ENCODE measurements at places on chromosomes 3 and 15. TPM values are rescaled to one million over a fixed set of nuclear protein-coding genes. Genes with fewer than 3 reads are reported as not detected.

Gene CLDN11
- total RNA-seq = 0.38 TPM

Gene MRAS
- 0.19 TPM for total RNA-seq

Gene BFSP2
- total RNA-seq = not detected

Gene LMCD1
- total RNA-seq = 0.76 TPM

Gene EID1
- 109 TPM for total RNA-seq

Gene MESP1
- 3.1 TPM for total RNA-seq

Gene SIDT1
- total RNA-seq = 4.8 TPM

Gene ACSBG1
- not detected for total RNA-seq

Gene SLC27A2
- total RNA-seq = 7.2 TPM

DNA sequence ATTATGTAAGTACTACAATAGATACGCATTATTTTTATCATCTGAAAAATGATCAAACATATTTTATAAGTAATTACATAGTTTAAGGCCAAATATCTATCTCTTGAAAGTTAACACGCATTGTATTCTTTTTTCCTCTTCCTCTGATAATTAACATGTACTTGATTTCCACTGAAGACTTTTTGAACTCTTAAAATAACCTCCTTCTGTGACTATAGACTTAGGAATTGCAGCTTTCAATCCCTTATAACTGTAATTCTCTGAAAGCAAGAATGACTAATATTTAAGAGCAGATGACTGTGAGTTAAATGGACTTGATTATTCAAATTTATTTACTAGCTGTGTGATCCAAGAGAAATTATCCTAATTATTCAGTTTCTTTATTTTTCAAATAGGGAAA, 730.6 kb upstream of the NECTIN3 start:
- no peak for DNase-seq

- DNase-seq = no peak
Observed at GRCh38 chr15:58136731-58137130, 1.4 kb upstream of the AQP9 start.

GRCh38 chr15:89851673-89852341, 37.2 kb upstream of the ANPEP start:
- no peak for DNase-seq

GRCh38 chr3:123046262-123047061, 18.9 kb upstream of the SEMA5B start:
- DNase-seq = no peak

DNA sequence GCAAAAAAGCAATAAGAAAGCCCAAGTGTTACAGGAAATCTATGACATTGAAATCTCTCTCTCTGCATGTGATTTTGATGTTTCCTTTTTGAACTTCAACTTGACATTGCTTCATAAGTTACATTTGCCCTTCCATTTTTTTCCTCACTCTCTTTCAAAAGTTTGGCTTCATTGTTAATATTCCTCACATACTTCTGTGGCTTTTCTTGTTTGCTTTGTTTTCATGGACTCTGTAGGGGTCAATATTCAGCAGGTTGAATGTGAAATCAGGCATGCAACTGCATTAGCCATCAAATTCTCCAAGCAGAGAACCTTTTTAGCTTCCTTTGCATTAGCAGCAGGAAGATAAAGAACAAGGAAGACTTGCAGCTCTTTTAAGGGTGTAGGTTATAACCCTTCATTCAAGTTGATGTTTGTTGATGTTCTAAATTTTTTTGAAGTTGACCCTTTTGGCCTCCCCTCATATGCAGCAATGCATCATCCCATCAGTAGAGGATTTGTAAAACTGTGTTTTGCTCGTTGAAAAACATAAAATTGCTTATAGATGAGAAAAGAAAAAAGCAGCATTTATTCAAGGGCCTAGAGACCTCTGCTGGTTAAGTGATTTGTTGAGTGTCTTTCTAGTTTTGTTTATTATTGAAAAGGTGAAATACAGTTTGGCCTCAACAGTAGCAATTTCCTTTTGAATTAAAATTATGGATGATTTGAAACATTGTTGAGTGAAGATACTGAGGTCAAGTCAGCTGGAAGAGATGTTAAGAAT, 211.4 kb downstream of the IL5RA start:
- DNase-seq = no peak

GRCh38 chr15:100279446-100279845, 62.3 kb downstream of the ADAMTS17 start:
- no peak for DNase-seq

GRCh38 chr3:115401851-115402501, 221.3 kb upstream of the GAP43 start:
- DNase-seq = no peak

DNA sequence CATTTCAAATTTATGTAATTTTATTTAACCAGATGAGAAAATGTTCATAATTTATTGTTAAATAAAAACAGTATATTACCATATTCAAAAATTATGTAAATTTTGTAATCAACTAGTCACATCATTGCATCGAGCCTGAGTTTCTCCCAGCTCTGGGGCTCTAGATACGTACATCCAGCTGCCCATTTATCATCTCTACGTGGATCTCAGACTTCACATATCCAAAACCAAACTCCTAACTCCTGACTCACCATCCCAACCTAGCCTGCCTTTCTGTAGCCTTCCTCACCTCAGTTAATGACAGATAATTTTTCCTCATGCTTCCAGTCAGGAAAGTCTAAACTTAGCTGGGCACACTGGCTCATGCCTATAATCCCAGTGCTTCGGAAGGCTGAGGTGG, 194.8 kb downstream of the SSR3 start:
- DNase-seq = no peak

DNA sequence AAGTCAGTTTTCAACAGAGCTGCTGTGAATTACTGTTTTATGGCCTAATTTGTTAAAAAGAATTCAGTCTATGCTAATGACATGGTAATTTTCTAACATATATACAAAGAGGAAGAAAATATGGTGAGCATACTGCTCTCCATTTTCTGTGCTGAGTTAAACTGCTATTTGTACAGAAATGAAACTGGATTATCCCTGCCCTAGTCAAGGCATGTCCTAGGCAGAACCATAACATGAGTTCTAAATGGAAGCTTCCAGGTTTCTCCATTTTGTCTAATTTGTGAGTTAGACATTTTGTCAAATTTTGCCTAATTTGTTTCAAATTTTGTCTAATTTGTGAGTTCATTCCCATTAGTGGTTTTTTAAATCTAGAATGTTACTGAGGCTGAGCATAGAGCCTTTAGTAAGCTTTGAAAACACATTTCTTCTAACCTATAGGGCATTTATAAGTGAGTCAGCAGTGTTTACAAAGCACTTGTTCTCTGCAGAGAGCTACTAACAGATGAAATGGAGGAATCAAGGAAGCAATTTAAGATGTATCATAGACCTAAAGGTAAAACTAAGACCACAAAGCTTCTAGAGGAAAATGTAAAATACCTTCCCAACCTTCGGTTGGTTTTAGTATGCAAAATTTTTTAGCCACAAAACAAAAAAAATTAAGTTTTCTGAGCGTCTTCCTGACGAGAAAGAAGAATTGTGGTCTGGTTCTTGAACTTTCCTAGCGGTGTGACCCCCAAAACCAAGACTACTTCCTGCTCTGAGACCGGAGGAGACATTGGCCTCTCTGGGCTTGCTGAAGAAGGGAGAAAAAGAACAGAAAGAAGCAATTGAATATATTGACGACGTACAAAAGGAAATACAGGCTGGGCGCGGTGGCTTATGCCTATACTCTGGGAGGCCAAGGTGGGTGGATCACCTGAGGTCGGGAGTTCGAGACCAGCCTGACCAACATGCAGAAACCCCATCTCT, 9.8 kb downstream of the P2RY14 start:
- no peak for DNase-seq

DNA sequence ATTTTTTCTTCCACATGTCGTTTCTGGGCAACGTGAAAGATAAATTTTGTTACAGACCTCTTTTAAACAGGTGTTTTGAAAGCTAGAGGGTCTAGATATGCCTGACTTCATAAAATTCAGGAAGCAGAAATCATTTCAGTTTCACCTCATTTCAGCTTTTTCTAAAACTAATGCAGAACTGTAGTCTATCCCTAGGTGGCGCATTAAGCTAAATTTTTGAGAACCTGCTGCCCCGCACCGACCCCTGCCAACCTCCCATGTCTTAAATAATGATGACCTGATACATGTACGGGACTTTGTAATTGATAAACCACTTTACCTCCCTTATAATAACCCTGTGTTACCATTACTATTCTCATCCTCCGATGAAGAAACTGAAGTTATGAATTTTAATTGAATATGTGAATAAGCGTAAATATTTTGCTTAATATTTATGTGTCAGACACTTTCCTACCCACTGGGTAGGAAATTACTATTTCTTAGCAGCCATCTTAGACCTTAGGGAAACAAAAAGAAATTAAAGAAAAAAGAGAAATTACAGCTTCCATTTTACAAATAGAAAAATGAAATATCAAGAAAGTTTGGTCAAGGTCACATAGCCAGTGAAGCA, 78.7 kb upstream of the GCNT3 start:
- no peak for DNase-seq

GRCh38 chr3:111260878-111261277, 189.3 kb downstream of the NECTIN3 start:
- no peak for DNase-seq

DNA sequence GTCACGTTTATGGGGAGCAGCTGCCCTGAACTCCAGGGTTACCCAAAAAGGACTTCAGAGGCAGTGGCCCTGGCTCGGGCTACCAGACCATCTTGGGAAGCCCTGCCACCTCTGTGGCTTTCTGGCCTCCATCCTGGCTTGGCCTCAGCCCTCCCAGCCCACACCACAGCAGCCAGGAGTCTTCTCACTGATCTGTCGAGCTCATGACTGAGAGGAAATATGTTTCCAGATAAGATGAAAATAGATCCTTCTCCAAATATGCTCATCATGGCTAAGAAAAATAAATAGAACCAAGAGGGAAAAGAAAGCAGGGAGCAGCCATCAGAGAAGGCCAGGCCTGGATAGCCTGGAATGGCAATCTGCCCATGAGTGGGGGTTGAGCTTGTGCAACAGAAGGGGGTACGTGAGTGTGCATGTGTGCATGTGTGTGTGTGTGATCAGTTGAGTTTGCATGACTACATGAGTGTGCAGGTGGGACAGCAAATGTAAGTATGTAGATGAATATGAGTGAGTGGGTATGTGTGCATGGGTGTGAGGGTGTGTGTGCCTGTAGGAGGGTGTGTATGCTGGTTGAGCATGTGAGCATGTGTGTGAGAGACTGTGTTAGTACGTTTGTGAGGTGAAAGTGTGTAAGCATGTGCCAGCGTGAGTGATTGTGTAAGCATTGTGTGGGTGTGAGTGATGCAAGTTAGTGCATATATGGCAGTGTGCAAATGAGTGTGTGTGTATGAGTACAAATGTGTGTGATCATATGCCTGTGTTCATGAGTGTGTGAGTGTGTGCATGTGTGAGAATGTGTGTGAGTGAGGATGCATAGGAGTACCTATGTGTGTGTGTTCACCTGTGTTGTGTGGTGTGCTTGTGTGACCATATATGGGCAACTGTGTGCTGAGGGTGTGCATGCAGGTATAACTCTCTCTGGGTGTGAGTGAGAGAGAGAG, 9.9 kb upstream of the RFT1 start:
- DNase-seq = no peak

GRCh38 chr3:167866331-167866730, 130.8 kb downstream of the SERPINI1 start:
- no peak for DNase-seq

DNA sequence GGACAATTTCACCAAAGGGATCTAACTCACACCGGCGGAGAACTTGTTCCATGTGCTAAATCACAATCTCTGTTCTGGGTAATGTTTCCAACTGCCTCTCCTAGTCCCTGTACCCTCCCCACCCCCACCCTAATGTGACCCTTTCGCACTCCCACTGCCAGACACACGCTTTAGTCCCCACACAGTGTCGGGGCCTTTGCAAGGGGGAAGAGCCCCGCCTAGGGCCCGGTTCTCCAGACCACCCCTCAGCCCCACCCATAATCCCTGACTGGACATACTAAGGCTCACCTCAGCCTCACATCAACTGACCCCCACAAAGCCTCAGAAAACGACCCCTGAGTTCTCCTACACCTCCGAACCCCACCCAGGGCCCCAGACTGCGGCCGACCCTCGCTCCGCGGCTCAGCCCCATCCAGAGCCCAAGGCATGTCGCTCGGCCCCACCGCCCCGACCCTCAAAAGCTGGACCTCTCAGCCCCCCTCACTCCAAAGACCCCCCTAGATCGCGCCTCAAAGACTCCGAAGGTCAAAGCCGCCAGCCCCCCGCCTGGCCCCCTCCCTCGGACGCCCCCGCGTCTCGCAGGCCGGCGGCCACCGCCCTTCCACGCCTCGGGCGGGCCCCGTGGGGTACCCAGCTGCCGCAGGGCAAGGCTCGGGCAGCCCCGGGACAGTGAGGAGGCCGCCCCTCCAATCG, 72.0 kb upstream of the MAP4 start:
- DNase-seq = no peak

- no peak for DNase-seq
Observed at GRCh38 chr15:55277715-55278114, 11.9 kb downstream of the RAB27A start.

- no peak for DNase-seq
Observed at GRCh38 chr3:54845011-54845410, 82.8 kb downstream of the LRTM1 start.

DNA sequence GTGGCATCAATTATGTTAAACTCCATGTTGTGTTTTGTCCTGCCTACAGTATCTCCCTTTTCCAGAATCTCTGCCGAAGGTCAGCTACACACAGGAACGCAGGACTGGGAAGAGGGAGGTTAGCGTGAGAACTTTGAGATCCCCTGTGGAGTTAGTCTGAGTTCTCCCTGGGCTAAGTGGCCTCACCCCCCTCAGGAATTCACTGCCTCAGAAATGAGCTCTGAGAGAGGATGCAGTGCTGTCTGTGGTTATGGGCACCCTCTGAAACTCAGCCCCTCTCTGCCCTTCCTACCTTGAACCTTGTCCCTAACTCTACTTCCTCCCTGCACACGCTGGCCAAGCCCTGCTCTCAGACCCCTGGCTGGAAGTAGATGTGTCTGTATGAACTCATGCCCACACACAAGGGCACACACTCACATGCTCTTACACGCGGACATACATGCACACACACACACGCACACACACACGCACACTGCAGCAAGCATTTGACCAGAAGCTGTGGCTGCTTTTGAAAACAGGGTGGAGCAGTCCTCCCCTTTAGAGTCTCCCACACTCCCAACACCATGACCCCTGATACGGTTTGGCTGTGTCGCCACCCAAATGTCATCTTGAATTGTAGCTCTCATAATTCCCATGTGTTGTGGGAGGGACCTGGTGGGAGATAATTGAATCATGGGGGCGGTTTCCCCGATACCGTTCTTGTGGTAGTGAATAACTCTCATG, 5.3 kb upstream of the VIPR1 start:
- no peak for DNase-seq

- no peak for DNase-seq
Observed at GRCh38 chr3:46184469-46184868, 23.6 kb downstream of the CCR1 start.

DNA sequence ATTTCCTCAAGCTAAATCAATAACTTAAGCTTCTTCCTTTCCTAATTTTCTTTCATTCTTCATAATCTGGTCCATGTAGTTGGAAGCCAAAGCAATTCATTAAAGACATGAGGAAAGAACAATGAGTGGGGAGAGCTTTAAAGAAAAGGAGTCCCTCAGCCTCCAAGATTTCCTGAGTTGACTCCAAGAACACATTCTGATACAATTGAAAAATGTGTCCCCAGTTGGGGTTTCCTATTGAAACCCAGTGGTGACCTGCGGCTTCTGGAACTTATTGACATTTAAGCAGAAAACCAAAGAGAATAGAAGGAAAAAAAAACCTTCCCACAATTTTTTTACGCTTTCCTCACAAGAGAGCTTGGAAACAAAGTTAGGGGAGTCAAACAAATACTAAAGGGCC, 37.0 kb downstream of the ATP8B4 start:
- DNase-seq = no peak

- DNase-seq = no peak
Observed at GRCh38 chr15:99443768-99444446, 121.9 kb upstream of the MEF2A start.

GRCh38 chr3:152319831-152320617, 51.3 kb downstream of the MBNL1 start:
- no peak for DNase-seq

All from activated T-cell treated with anti-CD3 and anti-CD28 coated beads, Interleukin-2, amount 50 U/mL, for 4 hours (primary cell).